Cardiac muscle cell (in vitro differentiated cells and primary cell): ENCODE measurements at places on chromosomes 2 and 18.

GRCh38 chr2:168156661-168157060 is 90.7 kb downstream of the STK39 start:
- DNase-seq = peak; percentile 67

- no peak for DNase-seq
Measured at GRCh38 chr18:39053571-39053970, 1488.0 kb upstream of the CELF4 start.

- DNase-seq = no peak
Measured at GRCh38 chr2:241584436-241584835, 25.9 kb downstream of the BOK start.

- no peak for DNase-seq
Measured at GRCh38 chr2:157899125-157899839, 23.2 kb upstream of the ACVR1 start.

DNA sequence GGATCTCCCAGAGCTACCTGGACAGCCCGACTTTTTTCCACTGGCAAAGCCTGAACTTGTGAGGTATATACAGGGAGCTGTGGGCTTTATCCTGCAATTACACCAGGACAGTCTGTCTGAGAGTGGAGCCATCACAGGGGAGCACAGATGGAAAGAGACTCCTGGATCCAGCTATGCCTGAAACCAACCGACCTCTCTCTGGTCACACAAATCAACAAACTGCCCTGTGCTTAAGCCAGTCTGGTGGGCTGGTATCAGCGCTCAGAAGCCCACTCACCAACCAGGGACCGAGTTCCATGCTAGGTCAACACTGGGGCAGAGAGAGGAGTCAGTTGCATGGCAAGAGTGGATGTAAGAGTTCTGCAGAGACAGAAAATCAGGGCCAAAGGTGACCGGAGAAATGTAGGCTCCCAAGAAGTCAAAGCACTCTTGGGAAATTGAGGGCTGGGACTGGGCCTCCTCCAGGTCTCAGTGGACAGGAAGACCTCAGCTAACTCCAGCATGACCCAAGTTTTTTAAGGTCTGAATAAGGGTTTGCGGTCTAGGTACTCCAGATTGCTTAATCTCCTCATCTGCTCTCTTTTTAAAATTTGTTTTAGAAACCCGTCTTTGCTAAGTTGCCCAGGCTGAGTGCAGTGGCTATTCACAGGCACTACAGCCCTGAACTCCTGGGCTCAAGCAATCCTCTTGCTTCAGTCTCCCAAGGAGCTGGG is 3.8 kb upstream of the BOK start:
- DNase-seq = no peak
